Fibroblast of upper back skin (primary cell): ENCODE measurements at places on chromosomes 4 and X.
A peak's percentile ranks its signal among the peaks of the same experiment; 100 is the strongest.

DNA sequence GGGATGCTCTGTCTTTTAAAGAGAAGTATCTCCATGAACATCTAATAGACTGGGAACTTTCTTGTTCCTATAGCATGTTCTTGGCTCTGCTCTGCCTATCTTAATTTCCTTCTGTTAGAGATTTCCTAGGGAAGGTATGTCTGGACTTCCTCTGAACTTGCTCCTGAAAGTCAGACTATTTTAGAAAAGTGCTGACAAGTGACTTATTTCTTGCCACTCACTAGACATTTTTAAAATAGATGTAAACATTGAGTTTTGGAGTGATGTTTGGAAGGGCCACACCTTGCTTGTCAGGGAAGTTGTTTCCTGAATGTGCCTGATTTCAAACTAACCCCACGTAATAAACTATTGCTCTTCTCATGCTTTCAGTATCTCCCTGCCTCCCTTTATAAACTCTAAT is 62.4 kb upstream of the ATP8A1 start:
- no peak for DNase-seq

GRCh38 chr4:155599085-155599484 is 67.6 kb upstream of the GUCY1A1 start:
- peak; percentile 41 for DNase-seq

DNA sequence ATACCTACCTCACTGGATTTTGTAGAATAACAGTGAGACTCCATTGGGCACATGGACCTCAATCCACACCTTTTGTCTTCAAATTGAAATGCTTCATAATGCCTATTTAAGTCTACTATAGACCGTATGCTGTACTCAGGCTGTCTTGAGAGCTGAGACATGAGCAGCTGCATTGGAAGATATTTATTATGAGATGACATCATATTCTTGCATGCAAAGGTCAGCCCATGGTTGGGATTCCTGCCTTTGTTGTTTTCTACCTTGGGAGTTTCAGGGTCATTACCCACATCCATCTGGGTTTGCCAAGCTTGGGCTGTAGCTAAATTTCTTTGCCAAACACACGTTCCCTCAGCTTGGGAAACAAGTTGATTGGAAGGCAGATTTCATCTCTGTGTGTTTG is 33.2 kb upstream of the MAMLD1 start:
- peak; percentile 18 for DNase-seq

DNA sequence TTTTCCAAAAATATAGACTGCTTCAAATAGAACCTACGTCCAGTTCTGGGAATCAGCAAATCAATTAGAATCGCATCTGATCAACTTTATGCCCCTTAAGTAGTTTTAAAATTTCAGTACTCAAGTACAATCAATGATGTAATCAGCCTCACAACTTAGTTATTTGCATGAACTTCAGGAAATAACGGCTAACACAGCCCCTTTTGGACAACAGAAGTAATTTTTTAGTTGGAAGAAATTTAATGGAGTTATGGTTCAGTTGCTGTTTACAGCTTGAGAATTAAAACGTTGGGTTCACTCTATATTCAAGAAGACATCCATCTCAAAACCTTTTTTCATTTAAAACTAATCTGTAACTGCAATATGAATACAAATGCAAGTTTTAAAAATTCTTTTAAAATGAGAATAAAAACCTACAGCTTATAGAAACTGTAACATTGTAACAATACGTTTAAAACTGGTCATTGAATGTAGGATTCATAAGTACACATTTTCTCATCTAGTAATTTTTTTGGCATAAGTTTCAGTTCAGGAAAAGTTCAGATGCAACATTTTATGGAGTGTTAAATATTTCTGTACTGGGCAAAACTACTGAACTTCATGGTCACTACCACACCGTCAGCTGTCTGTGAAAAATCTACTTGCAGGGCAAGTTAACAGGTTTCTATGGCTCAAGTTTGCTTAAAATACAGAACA is 956 bp downstream of the TAPT1 start:
- DNase-seq, result peak; percentile 34

DNA sequence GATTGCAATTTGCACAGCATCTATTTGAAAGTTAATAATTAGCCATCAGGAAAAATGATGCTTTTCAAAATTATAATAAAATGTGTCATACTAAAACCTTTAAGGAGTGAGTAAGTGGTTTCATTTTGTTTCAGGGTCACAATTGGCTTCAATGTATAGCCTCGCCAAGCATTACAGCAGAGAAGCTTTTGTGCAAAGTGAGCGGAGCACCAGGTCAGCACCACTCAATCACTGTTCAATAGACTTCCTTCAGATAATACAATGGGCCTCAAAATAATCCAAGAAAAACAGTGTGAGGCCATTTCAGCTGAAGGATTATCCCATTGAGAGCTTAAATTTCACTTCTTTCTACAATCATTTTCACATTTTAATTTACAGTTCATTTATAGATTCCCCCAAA is 409.2 kb upstream of the SLIT2 start:
- no peak for DNase-seq

GRCh38 chr4:3451956-3452355 is 10.2 kb downstream of the HGFAC start:
- peak; percentile 13 for DNase-seq

- DNase-seq, result peak; percentile 58
Measured at GRCh38 chr4:130393231-130393630, 1297.3 kb downstream of the C4orf33 start.

GRCh38 chr4:73257651-73258435 is 755 bp downstream of the ANKRD17 start:
- DNase-seq, result peak; percentile 45

GRCh38 chr4:155076256-155076785 is 132.1 kb upstream of the NPY2R start:
- DNase-seq, result no peak

GRCh38 chrX:18136816-18137215 is 83.9 kb downstream of the BEND2 start:
- DNase-seq, result no peak

DNA sequence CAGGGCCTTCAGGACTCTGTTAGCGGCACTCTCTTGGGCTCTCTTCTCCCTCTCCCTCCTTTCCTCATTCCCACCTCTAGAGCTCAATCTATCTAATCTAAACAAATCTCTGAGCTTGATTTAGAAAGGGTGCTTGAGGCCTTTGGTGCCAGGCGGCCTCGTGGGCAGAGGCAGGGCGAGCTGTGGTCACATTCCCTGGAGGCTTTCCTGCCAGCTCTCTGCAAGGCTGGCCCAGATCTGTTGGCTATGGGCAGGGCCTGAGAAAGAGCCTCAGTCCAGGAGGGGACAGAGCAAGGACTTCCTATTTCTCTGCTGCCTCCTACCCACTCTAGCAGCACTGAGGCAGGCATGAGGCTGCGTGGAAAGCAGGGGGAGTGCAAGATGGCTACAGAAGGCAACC is 38.6 kb downstream of the PJA1 start:
- no peak for DNase-seq
